ENCODE measurements at places on chromosomes 7 and 10.

DNA sequence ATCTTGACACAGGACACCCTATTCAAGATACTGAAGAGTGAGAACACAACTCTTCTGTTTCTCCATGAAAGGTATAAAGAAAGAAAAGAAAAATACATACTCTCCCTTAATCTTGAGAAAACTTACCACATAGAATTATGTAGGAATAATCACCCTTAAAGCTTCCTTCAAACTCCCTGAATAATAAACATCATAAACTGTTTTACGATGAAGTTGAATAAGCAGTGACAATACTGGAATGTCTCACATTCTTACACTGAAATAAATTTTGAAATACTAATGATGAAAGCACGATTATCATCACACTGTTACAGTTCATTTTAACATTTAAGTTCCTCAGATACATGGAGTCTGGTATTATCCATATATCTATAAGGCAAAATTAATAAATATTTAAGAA is 306.2 kb downstream of the IPMK start:
- DNase-seq: no peak

- DNase-seq: no peak
These were observed 114.4 kb downstream of the MICU1 start for GRCh38 chr10:72511459-72511858.

DNA sequence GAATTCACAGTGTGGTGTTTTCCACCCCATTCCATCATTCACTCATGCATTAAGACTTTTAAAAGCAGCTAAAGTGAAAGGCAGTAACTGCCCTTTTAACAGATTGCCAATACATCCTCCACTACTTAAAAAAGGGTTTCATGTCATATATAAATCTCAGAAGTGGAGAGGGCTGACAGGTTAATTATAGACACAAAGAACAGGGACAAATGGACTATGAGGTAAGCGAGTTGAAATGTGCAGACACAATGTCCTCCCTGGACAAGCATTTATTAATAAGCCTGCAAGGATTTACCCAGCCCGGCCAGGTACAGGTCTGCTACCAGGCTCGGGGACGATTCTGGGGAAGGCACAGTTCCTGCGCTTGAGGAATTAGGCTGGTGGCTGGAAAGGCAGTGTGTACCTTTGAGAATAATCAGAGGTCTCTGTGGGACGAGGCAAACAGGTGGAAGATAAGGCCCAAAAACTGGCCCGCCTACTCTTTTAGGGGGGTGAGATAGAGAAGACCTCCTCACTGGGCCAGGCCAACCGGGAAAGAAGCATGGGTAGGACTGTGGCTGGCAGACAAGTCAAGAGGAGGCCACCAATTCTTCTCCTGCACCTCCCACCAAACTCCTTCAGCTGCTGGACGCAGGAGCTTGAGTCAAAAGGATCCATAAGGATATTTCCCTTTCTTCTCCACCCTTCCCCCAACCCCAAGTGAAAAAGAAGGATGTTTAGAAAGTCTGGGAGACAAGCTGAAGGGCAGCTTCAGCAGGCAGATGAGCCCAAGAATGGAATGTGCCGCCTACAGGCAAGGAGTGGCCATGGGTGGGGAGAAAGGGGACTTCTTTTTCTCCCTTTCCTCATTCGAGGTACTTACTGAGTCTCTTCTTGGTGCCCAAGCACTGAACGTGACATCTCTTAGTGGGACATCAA is 1.5 kb downstream of the PDLIM1 start:
- no peak for DNase-seq

- no peak for DNase-seq
These were observed 135.7 kb upstream of the RNF32 start for GRCh38 chr7:156504687-156505545.

DNA sequence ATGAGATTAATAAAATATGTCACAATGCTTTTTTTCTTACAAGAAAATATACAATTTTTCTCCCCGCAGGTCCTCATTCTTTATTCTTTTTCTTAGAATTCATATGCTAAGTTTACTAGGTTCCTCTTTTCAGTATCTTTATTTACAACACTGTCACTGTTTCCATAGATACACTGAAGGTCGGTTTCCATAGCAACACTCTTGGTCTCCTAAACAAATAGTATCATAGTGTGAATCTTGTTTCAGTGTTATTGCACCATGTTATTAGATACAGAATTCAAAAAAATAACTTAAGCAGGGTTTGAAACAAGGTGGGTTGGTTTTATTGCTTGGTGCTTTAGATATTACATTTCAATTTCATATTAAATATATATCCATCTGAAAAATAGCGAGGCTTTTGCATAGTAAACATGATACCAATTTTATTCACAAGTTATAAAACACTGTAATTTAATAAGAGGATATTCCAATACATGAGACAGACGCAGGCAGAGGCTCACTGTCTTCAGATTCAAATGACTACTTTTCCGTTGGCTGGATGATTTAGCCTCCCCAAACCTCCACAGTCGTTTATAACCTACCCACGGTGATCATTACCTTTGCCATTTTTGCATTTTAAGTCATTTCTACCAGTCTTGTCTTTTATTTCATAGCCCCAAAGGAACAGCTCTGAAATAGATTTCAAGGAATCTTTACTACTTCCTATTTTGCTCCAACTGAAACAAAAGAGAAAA is 88.9 kb upstream of the KLF6 start:
- DNase-seq: peak; percentile 59

- DNase-seq: peak; percentile 52
These were observed 335.8 kb downstream of the PRPF18 start for GRCh38 chr10:13922586-13922985.

- DNase-seq: peak; percentile 21
These were observed 10.2 kb downstream of the MLXIPL start for GRCh38 chr7:73613954-73614735.

DNA sequence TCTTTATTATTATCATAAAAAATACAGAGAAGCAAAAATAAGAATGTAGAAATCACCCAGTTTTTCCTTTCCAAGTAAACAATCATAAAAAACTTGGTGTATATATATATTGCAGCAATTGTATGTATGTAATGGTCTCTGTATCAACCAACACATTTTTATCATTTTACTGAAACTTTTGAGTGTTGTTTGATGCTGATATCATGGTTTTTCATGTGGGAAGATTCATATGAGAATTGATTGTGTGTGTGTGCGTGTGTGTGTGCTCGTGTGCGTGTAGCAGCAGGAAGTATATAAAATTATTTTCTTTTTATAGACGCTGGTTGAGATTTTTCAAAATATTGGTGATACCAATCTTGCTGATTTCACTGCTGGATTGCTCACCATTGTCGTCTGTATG is 22.3 kb downstream of the SLC26A4 start:
- DNase-seq: no peak

DNA sequence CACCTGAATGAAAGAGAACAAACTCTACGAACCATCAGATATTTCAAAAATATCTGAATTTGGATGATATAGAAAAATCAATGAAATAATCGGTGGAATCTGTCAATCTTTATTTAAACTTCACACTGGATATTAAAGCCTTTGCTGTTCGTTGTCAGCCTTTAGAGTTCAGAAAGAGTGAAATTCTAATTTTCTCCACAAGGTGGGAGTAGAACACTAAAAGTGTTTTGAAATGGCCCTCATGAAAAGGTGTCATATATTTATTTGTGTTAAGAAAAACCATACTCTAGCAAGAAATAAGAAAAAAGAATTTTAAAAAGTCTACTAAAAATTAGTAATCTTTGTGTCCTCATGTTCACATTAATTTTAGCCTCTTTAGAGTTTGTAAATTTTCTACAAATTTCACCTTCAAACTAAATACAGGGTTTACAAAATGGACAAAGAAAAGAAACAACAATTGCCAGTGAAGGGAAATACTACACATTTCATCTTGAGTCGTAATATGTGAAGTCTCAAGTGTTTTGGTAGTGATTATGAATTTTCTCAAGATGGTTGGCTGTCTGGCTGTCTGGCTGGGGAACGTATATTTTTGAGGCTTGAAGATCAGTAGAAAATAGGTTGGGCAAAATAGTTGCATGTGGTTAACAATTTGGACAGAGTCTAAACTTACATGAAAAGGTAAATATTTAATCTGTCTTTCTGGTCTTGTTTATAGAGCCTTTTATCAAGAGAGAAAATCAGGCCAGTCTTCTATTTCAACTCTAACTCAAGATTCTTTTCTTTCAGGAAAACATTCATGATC is 43.7 kb downstream of the DNAJB9 start:
- peak; percentile 6 for DNase-seq

GRCh38 chr10:88232029-88232895 is 350.9 kb downstream of the RNLS start:
- peak; percentile 48 for DNase-seq

- peak; percentile 97 for DNase-seq
These were observed 13.5 kb downstream of the CRYGN start for GRCh38 chr7:151426441-151426903.
